ENCODE measurements at places on chromosomes 11 and 22.

DNA sequence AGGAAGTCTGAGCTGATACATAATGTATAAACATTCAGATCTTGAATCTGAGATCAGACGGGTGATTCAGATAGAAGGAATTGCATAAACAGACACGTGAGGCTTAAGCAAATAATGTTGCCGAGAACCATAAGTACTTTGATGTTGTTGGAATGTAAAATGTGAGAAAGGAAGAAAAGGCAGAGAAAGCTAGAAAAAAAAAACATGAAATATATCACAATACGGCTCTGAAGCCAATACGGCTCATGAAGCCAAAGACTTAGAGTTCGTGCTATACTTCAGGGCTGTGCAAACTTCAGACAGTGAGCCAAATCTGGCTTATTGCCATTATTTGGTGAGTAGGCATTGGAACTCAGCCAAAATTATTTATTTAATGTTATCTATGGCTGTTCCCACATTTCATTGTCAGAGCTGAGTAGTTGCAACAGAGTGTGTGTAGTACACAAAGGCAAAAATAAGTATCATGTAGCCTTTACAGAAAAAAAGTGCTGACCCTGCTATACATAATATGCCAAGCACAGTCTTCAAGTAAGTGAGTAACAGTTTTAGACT lies 673.3 kb downstream of the CNTN5 start:
- DNase-seq = no peak

DNA sequence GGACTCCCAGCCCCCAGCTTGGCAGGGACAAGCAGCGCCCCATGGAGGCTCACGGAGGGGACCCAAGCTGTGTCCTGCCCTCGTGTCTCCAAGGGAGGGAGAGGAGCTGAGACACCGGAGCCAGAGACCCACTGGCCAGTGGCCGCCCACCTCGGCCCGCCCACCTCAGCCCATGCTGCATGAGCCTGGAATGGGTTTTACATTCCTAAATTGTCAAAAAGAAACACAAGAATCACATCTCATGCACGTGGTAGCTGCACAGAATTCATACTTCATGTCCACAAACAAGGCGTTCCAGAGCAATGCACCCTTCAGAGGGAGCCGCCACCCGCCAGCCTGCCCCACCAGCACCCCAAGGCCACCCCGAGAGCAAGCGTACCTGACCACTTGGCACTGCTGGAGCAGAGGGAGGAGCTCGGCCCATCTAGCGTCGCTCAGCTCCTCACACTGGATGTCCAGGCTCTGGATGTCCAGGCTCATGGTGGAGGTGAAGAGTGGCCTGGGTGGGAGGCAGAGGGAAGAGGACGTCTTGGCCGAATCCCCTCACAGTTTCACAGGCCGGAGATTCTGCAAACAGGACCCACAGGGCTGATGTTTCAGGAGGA lies 5.3 kb downstream of the RNH1 start:
- DNase-seq = no peak

GRCh38 chr11:108313444-108313843 lies 90.6 kb downstream of the ATM start:
- DNase-seq = no peak

- no peak for DNase-seq
Measured at GRCh38 chr11:113895367-113896155, 9.0 kb upstream of the HTR3B start.

GRCh38 chr11:2190657-2191471 lies 19.2 kb upstream of the TH start:
- DNase-seq = no peak

DNA sequence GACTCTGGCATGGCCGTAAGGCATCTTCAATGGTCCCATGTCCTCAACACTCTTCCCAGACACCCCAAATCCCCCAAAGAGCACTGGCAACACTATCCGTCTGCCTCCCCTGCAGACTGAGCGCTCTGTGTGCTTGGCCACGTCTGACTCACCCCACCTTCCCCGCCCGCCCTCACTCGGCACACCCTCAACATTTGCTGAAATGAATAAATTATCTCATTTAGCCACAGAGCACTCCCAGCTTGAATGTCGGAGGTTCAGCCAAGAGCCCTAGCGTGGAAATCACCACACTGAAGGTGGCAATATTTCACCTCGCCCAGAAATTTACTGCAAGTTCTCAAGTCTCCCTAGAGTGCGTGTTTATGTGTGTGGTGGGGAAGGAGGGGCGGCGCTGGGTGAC lies 46.6 kb upstream of the TCF20 start:
- DNase-seq = peak; percentile 6

DNA sequence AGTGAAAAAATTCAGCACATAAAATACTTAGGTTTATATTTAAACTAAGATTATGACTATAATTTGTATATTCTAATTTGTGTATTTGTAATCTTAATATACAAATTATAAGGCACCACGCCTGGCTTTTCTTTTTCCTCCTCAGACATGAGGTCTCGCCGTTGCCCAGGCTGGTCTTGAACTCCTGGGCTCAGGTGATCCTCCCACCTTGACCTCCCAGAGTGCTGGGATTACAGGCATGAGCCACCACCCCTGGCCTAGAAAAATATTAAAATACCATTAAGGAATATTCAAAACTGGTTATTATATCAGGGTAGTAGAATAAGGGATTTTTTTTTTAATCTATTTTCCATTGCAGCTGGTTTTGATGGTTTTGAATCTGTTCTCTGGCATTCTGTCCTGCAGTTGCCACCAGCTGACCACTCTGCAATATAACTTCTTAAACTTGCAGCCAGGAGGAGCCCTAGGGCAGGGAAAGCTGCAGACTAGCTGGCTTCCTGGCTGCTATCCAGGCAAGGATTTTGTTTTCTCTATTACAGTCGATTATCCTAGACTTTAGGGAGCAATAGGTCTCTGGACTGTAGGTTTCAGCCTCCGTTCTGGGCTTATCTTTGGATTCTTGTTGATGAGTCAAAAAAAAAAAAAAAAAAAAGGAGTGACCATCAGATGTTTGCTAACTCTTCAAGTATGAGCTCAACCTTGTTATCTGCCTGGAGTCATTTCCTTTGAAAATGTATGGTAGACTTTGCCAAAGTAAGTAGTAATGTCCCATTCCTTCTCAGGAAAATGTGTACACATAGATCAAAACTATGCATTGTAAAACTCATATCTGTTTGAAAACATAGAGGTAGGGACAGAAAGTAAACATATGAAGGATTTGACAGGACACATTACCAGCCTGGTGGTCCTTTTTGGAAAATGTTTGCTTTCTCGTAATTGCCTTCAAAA lies 13.2 kb downstream of the POLA2 start:
- peak; percentile 95 for DNase-seq

- no peak for DNase-seq
Measured at GRCh38 chr22:27883656-27884350, 35.3 kb downstream of the PITPNB start.

GRCh38 chr11:32334822-32335221 lies 100.5 kb downstream of the WT1 start:
- DNase-seq = no peak

DNA sequence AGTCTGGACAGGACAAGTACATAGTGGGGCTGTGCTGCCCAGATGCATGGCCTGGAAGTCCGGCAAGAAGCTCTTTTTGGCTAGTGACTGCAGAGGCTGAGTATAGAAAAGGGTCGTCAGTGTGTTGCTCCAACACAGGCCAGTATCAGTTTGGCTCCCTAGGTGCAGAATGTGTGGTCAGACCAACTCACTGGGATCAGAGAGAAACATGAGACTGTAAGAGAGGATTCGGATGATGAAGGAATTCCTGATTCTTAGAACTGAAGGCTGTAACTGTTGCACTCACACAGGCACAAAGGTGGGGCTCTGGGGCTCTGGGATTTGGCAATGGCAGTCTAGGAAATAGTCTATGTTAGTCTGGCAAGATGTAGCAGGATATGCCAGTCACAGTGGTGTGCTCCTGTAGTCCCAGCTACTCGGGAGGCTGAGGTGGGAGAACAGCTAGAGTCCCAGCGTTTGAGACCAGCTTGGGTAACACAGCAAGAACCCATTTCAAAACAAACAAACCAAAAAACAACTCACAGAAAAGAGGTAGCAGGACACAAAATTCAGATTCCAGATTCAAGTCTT lies 11.1 kb upstream of the UPB1 start:
- DNase-seq = no peak

DNA sequence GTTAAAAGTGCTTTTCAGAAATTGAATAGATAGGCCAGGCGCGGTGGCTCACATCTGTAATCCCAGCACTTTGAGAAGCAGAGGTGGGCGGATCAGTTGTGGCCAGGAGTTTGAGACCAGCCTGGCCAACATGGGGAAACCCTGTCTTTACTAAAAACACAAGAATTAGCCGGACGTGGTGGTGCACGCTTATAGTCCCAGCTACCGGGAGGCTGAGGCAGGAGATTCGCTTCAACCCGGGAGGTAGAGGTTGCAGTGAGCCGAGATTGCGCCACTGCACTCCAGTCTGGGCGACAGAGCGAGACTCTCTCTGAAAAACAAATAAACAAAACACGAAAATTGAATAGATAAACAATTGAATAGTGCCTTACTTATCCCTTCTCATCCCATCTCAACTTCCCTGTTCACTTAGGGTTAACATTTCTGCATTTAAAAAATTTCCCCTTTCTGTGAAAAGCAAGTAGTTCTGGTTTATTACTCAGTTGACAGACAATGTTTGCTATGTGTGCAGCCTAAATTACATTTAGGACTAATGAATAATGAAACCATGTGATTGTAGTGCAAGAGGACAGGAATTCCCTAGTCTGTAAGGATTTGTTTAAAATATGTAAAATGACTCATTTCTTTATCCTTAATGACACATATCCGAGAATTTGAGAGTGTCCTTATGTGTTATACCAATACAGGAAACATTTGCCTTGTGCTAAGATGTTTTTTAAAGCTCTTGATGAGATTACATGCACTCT lies 6.0 kb downstream of the RNF169 start:
- DNase-seq = peak; percentile 79

- no peak for DNase-seq
Measured at GRCh38 chr22:30079952-30080533, at the start of gene HORMAD2. Gene HORMAD2, plus strand, starts transcription at chr22:30080464. Its CDS starts 13,489 bp downstream, at chr22:30093953.

DNA sequence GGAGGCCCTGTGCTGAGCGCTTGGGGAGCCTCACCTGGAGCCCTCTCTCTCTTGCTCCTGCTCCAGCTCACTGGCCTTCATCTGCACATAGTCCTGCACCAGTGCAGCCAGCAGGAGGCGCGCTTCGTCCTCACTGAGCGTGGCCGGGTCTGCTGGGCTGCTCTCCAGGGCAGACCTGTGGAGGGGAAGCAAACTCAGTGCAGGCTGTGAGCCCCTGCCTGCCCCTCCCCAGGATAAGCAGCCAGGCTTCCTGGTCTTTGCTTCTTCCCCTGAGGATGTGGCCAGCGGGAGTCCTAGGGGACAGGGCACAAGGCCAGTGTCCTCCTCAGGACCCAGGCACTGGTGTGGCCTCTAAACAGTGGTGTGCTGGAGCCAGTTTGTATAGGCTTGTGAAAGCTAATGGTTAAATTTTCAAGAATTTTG lies 2.2 kb downstream of the CALCA start:
- no peak for DNase-seq

- DNase-seq = no peak
Measured at GRCh38 chr11:15851051-15851498, 505.3 kb downstream of the SOX6 start.

- DNase-seq = no peak
Measured at GRCh38 chr11:122099374-122100036, 16.5 kb downstream of the BLID start.

- DNase-seq = peak; percentile 47
Measured at GRCh38 chr11:34564406-34564805, 50.8 kb upstream of the ELF5 start.

DNA sequence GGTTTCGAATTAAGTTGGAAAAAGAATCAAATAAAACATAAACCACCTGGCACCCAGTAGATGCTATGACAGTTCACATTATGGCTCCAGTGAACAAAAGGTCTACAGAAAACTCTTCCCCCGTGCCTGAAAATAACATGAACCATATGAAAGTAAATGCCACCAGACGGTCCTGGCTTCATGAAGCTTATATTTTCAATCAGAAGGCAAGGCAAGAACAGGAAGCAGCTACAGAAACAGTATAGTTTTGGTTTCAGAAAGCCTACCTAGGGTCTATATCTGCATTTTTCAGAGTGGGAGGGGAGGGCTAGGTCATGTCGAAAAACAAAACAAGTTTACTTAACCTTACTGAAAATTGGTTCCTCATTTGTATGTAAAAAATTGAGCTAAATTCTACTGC lies 9.8 kb downstream of the RAB30 start:
- no peak for DNase-seq

DNA sequence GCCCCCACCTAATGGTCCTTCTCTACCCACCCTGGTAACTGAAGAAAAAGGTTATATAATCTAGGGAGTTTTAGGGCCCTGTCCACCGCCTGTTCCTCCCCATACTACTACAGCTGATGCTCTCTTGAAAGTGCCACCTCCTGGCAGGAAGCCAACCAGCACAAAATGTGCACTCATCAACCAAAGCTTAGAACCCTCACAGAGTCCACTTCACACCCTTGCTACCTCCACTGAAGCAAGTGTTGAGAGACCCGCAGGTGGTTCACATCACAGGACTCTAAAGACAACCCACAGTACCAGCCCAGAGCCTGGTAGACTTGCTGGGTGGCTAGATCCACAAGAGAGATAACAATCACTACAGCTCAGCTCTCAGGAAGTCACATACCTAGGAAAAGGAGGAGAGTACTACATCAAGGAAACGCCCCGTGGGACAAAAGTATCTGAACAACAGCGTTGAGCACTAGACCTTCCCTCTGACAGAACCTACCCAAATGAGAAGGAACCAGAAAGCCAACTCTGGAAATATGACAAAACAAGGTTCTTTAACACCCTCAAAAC lies 17.5 kb upstream of the OR10W1 start:
- DNase-seq = no peak

DNA sequence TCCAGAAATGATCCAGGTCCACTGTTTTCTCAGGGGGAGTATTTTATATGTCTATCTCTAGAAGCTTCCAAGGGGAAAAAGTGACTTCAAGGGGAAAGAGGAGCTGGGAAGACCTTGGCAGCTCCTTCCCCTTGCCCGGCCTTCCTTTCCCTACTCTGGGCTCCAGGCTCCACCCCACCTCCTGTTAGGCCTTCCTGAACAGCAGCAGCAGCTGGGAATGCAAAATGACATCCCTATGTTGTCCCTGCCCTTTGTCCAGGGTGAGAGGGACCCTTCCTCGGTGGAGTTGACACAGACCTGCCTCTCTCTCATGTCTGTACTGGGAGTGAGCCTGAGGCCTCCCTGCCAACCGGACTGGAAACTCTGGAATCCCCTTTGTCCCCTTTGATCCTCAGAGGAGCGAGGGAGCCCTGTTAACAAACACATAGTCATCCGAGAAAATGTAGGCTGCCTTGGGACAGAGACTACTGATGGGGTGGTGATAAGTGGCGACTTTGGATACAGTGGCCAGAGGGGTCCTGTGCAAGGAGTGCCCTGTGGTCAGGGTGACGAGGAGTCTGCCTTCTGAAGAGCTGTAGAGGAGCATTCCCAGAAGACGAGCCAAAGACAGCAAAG lies 9.0 kb upstream of the MALAT1 start:
- DNase-seq = peak; percentile 44

- no peak for DNase-seq
Measured at GRCh38 chr11:13926981-13927380, 35.5 kb upstream of the SPON1 start.
